Naive thymus-derived CD8-positive, alpha-beta T cell (primary cell): ENCODE measurements at places on chromosomes 1 and 21. TPM values are rescaled to one million over a fixed set of nuclear protein-coding genes. Genes with fewer than 3 reads are reported as not detected.

Gene PDZK1IP1
- total RNA-seq: not detected

Gene CNKSR1
- total RNA-seq: 2.4 TPM

Gene TMOD4
- 2.0 TPM for total RNA-seq

Gene NHLH1
- total RNA-seq: 0.47 TPM

Gene HRNR
- not detected for total RNA-seq

Gene CA6
- 11.5 TPM for total RNA-seq

Gene GPR52
- total RNA-seq: 1.4 TPM

Gene PCP4
- total RNA-seq: not detected

Gene NES
- total RNA-seq: not detected

Gene PADI1
- total RNA-seq: not detected

Gene LRRC39
- total RNA-seq: 2.7 TPM

Gene SPRR1B
- not detected for total RNA-seq

GRCh38 chr1:247360116-247360898 lies 28.6 kb upstream of the ZNF496 start:
- no peak for DNase-seq

DNA sequence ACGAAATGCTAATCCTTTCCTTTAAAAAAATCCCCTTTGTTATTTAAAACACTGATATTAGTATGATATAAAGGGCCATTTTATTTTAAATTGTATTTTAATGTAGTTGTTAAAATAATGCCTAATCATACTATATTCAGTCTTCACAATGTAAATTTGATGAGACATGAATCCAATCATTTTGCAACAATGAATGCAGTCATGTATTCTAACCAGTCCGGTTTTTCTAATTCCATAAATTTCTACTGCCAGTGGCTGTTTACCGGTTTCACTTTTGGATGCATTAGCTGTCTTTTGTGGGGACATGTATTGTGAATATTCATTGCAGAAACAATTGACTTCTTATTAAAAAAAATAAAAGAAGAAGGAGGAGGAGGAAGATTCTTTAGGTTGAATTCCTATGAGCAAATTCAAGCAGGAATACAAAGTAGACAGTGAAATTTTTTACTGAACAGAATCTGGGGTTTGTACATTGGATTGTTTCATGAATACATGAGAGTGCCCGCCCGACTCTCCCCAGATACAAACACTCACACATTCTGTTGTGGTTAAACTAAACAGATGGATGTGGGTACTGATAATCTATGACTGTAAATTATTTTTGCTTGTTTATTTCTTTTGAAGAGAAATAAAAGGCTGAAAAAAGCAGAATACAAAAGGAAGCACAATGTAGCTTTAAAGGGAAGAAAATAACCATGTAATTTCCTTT lies 624.8 kb upstream of the PTBP2 start:
- DNase-seq: no peak

GRCh38 chr1:117136749-117137148 lies 15.2 kb upstream of the TRIM45 start:
- no peak for DNase-seq

GRCh38 chr1:212557739-212558692 lies 50.5 kb upstream of the ATF3 start:
- no peak for DNase-seq

GRCh38 chr1:176939993-176940392 lies 224.5 kb downstream of the ASTN1 start:
- DNase-seq: no peak

GRCh38 chr1:53557369-53557768 lies 98.2 kb downstream of the DMRTB1 start:
- DNase-seq: no peak

DNA sequence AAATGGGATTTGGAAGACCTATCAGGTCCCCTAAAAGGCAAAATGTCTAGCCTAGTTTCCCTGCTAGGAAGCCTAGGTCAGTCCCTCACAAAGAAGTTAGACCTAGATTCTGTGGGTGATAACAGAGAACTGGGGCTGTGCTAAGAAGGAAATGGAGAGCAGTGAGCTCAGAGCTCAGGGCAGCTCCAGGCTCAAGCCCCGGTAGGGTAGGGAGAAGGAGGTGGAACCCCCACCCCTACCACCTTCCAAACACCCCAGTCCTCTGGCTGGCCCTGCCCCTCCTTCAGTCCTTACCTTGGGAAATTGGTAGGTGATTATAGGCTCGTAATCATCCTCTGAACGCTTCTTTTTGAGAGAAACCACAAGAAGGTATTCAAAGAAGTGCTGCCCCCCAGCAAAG lies 1.1 kb downstream of the DENND2D start:
- DNase-seq: no peak

DNA sequence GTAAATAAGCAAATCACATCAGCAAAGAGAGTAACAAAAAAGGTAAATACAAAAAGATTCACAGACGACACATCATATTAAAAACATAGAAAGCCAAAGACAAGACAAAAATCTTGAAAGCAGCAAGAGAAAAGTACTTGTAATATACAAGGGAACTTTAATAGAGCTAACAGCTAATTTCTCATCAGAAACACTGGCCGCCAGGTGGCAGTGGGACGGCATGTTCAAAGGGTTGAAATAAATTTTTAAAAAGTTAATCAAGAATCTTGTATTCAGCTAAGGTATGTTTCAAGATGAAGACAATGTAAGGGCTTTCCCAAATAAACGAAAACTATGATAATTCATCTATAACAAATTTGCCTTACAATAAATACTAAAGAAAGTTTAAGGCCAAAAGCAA lies 358.1 kb downstream of the LRRIQ3 start:
- DNase-seq: no peak

DNA sequence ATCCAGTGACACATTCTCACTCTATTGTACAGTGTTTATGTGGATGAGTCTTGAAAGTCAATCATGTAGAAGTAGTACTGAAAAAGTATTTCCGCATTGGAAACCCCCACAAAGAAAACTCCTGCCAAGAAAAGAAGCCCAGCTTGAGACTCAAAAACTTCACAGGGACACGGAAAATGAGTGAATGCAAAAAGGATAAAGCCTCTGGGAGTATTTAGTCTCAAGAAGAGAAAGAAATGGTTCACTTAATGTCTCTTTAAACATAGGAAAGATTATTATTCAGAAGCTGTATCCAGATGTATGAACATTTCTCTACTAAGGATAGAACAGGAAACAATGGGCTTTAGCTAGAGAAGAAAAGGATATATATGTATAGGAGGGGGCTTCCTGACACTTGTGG lies 304.5 kb downstream of the BARHL2 start:
- no peak for DNase-seq

DNA sequence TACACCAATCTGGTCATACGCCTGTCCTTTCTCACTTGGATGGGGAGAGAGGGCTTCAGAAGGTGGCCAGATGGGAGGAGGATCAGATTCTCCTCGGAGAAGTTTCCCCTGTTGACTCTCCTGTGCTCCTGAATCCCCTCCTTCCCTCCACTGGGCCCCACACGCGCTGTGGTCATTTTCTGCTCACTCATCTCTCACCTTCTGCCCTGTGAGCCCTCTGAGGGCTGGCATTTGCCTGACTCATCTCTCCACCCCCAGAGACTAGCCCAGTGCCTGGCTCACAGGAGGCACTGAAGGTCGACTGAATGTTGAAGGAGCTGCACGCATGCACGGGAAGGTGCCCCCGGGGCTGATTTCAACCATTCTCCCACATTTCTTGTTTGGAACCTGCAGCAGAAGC lies 14.2 kb downstream of the ABCA4 start:
- no peak for DNase-seq

GRCh38 chr1:229272164-229273158 lies 1.6 kb downstream of the RAB4A start:
- no peak for DNase-seq

DNA sequence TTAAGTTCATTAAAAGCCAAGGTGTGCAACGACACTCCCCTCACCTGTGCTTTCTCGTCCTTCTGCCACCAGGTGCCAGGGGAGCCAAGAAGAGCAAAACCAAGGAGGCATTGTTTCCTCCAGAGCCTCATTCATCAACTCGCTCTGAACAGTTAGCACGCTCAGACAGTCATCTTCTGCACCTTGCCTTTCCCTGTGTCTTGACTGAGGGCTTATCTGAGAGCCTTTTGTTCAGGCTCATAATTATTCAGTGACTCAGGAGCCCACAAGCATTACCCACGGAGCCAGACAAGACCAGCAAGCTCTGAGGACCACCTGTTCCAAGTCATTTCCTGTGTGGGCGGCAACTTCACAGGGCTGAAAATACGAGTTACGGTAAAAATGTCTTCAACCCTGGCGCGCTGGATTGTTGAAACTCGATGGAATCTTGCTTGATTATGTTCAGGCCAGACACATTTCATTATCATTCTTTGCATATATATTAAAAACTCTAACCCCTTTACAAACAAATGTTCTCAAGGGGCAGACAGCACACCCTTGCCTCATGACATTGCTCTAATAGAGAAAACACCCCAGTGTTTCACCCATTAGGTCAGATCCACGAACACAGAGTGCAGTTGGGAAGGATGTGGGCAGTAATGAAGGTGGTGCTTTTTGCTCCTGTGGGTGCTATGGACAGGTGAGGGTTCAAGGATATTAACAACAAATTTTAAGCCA lies 89.7 kb upstream of the RUNX1 start:
- DNase-seq: peak; percentile 48

GRCh38 chr1:60488847-60489246 lies 415.3 kb upstream of the C1orf87 start:
- DNase-seq: no peak

DNA sequence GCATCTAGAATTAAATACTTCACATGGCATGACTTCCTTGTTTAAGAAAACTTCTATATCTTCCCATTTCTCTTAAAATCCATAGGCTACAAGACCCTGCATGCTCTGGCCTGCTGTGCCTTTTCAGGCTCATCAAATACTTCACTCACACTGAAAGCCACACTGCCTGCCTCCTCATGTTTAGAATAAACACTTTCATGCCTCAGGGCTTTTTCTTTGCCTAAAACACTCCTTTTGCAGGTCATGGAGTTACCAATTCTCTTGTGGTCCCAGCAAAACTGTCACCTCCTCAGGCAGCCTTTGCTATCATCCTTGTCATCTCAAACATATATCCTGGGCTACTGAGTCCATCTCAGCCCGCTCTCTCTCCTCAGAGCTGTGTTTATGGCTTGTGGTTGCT lies 5.5 kb downstream of the SGIP1 start:
- DNase-seq: no peak

DNA sequence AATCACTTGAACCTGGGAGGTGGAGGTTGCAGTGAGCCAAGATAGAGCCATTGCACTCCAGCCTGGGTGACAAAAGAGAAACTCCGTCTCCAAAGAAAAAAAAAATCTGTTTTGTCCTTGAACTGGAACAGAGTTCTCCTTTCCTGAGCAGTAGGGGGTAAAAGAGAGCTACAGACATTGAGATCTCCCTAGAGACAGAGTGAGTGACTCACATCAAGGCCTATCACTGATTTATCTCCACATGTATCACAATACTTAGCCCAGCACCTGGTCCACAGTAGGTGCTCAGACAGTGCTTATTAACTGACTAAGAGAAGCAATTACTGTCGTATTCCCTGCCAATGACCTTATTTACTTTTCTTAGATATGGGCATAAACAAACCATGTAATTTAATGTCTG lies 354.1 kb upstream of the C1orf87 start:
- DNase-seq: no peak

- no peak for DNase-seq
These were observed 398.8 kb downstream of the TGFB2 start for GRCh38 chr1:218743861-218744505.

- no peak for DNase-seq
These were observed 265.5 kb downstream of the GRIK1 start for GRCh38 chr21:29674343-29674742.

DNA sequence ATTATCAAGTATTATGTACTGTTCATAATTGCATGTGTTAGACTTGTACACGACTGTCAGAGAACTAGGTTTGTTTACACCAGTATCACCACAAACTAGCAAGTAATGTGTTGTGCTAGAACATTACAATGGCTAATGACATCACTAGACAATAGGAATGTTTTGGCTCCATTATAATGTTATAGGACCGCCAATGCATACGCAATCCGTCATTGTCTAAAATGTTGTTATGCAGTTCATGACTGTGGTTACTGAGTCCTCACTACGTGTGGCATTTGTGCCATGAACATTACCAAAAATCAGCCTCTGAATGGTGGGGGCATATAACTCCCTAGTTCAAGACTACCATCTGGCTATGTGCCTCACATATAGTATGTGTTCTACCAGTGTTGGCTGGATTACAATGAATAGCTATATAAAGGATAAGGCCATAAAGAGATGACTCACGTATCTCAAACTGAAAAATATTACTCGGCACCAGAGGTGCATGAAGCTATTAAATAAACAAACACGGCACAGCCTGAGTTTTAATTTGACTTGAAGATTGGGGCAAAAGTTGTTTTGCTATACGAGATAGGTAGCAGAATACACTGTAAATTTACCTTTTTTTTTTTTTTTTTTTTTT lies 89.1 kb upstream of the COL24A1 start:
- no peak for DNase-seq

DNA sequence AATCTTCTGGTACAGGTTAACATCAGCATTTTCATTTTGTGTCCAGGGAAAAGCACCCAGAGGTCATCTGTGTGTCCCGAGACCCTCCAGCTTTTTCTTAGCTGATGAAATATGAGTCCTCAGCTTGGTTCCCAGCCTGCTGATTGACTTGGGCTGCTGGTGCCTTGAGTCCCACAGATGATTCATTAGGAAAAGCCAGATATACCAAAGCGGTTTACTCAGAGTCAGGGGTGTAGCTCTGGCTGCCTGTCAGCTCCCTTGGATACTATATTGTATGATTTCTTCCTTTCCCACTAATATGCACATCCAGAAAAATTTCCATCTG lies 43.7 kb upstream of the MAB21L3 start:
- DNase-seq: no peak

GRCh38 chr1:64654519-64655341 lies 90.1 kb upstream of the RAVER2 start:
- DNase-seq: no peak

DNA sequence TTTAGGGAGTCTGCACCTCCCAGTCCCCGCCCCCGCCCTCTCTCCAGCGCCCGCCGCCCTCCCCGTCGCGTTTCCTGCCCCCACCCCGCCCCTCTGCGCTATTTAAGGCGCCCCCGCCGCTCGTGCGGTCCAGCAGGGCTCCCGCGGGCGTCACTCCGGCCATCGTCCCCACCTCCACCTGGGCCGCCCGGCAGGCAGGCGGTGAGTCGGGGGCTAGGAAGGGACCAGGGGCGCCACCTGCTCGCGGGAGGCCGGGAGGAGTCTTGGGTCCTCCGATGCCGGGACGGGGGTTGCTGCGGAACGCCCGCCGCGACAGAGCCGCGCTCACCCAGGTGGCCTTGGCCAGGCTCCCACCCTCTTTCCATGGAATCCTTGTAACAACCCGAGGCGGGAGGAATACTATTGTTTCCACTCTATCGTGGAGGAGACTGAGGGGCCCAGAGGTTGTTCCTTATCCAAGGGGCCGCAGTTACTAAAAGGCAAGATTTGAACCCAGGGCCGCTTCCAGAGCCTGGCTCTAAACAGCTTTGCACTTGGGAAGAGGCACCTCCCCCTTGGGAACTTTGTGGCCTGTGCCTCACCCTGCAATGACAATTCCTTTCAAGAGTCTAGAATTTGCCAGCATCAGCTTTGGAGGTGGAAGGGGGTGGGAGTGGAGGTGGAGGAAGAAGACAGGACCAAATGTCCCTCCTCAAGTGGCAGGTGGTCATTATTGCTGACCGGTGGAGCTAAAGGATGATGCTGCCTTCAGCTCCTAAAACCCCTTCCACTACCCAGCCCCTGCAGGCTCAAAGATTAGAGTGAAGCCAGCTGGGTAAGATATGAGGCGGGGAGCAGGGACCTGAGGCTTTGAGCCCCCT lies at the start of gene GJA4:
Gene GJA4, plus strand, starts transcription at position 132 of the 860 bp plus-strand sequence. CDS start 1,215 bp downstream, outside the sequence.
- DNase-seq: no peak
